ENCODE measurements at places on chromosomes 6 and 20.

DNA sequence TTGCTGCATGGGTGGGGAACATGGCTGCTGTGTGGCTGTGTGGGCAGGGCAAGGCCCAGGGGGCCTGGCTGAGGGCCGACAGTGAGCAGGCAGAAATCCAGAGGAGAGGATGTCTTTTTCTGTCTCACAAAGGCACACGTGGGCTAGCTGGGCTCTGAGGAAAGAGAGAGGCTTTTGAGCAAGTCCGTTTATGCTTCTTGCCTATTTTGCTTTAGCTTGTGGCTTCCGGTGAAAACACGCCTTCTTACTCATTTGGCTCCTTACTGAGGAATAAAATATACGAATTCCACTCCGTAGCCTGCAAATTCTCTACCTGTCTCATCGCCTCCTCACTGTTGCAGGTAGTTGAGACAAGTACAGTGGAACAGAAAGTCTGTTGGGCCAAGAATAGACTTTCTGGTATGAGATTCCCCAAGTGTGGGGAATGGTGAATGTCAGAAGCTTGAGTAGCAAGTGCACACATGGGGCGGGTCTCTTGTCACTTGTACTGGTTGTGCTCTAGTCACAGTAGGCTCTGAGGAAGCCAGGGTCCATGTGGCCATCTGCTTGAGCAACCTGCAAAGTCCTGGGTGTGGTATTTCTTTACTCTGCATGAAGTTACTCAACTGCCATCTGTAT lies 28.4 kb downstream of the WRNIP1 start:
- no peak for DNase-seq

DNA sequence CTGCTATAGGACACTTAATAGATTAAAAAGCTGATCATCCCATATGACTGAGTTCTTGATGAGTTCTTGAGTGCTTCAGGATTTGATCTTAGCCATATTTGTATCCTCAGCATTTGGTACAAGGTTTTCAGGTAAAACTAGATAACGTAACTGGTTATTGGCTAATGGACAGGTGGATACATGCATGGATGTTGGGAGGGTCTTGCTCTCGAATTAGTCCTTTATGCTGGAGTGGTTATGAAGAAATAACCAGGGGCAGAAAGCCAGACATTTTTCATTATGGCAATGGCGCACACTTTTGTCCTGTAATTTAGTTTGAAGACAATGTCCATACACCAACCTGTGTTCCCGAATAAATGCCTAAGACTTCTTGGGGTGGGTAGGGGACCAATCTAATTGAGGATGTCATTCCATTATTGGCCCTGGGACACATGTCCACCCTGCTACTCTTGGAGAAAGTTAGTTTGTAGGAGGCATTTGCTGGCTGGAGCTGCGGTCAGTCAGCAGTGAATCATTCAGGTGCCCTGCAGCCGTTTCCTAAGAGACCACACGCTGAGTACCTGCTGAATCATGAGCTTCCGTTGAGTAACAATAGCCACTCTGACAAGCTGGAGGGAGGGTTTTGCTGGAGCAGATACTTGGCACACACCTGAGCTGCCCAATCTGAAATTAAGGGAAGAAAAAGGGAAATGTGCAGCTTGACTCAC lies 194.4 kb downstream of the FOXA2 start:
- DNase-seq, result no peak

DNA sequence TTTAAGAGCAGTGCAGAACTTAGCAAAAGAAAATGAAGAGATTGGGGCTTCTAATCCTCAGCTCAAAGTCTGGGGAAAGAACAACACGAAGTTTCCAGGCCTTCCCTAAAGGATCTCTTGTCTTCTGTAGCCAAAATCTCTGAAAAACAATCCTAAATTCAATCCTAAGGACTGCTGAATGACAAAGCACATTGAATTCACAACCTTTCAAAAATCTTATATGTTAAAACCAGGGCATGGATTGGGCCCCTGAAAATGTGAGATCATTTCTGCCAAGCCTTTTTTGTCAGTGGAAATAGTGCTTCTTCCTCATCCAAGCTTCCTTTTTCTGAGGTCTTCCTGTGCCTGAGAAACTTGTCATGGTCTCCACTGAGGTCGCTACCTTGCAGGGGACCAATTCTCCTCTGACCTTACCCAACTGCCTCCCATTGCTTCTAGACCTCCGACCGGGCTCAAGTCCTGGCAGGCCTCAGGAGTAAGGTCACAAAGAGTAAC lies 126.2 kb upstream of the ARID1B start:
- DNase-seq, result no peak

GRCh38 chr6:3669916-3670315 lies 81.6 kb downstream of the PXDC1 start:
- no peak for DNase-seq

DNA sequence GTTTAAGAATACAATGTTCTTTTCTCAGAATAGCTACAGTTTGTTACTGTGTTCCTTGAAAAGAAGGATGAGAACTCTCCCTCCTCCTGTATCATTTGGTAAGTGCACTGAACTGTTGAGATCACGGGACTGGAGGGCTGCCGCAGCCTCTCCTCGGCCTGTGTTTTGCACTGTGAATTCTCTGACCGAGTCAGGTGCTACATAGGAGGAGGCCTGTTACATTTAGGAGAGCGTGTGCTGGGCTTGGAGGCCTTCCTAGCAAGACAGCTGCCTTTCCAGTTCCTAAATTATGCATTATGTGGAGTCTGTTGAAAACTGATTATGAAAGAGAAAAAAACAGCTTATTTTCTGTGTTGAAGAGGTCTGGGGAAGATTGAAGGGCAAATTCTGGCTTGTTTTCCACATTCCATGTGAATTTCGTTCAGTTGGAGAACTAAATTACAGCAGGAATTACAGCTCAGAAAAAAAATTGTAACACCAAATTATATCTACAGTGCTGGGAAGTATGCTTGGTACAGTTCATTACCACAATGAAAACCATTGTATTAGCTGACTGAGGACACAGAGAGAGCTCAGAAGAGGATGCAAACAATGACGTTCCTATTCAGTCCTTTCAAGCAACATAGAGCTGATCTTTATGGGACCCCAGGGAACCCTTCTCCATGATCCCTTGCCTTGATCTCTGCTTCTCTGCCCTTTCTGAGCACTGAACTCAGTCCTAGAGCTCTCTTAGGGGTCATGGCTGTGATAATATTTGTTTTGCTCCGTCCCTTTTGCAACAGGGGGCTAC lies 2.8 kb downstream of the TMC2 start:
- no peak for DNase-seq

DNA sequence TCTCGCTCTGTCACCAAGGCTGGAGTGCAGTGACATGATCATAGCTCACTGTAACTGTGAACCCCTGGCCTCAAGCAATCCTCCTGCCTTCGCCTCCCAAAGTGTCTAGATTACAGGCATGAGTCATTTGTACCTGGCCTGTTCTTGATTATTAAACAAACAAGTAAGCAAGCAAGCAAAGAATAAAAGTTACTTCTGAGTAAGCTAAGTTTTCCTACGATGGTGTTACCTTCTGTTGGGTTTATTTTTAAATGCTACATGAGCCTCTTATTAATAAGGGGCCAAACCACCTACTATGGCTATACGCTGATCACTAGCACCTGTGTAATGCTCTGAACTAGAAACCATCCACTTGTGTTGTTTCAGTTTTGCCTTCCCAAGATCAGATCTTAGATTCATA lies 50.8 kb downstream of the IL22RA2 start:
- DNase-seq, result no peak

- DNase-seq, result no peak
Observed at GRCh38 chr6:147166992-147167391, 37.2 kb upstream of the STXBP5 start.

- DNase-seq, result no peak
Observed at GRCh38 chr6:15313367-15313766, 67.5 kb downstream of the JARID2 start.

GRCh38 chr6:149268768-149269167 lies 48.7 kb upstream of the TAB2 start:
- no peak for DNase-seq

DNA sequence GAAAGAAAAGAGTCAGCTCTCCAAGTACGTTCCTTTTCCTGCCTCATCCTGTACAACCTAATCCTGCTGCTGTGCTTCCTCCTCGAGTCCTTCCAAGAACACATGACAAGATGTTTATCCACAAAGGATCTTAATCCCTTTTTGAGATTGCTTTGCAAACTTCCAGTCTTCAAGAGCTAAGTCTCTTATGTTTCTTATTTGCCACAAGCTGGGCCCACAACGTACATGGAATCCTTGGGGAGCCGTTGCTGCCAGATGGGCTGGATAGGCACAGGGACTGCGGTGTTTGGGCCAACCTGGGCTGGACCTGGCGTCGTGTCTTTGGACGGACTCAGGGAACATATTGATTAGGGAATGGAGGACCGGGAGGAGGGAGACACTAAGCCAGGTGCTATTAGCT lies 79.7 kb upstream of the AFDN start:
- DNase-seq, result peak; percentile 43

DNA sequence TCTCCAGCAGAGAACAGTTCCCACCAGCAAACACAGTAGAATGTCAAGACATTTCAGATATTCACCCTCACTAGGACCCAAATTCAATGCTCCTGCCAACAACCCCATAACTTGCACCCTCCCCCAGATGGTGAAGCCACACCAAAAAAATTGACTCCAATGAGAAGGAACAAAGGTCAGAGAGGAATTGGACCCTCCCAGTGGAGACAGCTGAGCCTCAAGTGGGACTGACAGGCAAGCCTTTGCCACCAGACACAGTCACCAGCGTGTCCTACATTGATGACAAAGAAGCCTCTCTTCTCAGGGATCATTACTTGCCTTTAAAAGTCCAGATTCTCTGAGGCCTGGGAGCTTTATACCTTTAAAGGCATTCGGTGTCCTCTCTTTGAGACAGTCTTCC lies 64.8 kb downstream of the HIVEP2 start:
- DNase-seq, result no peak

DNA sequence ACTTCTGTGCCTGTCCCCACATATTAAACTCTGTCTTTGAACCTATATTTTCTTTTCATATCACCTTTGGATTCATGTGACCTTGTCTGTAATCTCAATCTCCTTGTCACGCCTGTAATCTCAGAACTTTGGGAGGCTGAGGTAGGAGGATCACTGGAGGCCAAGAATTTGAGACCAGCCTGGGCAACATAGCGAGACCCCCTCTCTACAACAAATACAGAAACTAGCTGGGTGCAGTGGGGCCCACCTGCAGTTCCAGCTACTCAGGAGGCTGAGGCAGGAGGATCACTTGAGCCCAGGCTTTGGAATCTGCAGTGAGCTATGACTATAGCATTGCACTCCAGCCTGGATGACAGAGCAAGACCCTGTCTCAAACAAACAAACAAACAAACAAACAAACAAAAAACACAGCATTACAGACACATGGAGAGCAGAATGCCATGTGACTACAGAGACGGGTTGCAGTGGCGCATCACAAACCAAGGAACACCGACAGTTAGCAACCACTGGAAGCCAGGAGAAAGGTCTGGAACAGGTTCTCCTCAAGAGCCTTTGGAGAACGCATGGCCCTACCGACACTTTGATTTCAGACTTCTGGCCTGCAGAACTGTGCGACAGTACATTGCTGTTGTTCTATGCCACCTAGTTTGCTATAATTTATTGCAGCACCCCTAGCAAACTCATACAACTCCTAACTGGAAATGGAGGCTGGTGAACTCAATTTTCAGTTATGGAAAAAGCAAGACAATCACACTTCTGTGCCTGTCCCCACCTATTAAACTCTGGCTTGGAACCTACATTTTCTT lies 14.6 kb upstream of the TIAM2 start:
- no peak for DNase-seq

GRCh38 chr6:111069382-111070104 lies 17.8 kb upstream of the SLC16A10 start:
- DNase-seq, result no peak

GRCh38 chr20:38728191-38728781 lies 4.0 kb downstream of the SLC32A1 start:
- no peak for DNase-seq

DNA sequence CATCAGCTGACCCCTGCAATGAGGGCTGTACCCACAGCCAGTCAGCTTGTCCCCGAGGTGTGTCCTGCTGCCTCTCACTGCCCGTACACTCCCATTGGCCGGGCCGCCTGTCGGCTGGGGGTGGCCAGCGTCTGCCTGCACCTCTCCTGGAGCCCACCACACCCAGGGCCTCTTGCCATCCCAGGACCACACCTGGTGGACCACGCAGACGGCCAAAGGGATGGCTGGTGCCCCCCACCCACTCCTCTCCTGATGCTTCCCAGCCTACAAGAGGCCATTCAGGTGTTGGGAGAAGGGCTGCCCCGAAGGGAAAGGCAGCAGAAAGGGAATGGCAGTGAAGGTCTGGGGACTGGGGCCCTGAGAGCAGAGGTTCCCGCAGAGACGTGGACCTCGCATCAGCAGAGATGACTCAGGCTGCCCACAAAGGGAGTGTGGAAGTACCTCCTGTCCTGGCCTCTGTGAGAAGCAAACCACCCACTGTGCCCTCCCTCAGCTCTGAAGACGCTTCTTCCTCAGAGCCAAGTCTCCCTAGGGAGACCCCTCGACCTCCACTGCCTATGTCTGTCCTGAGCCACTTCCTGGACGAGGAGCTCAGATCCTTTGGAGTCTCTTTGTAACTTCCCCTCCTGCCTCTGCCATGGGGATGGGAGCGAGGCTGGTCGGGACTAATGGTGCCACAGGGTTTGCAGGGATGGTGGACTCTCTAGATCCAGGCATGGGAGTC lies 60.9 kb downstream of the PYGB start:
- no peak for DNase-seq

GRCh38 chr6:136771306-136771705 lies 21.0 kb downstream of the MAP3K5 start:
- DNase-seq, result no peak

DNA sequence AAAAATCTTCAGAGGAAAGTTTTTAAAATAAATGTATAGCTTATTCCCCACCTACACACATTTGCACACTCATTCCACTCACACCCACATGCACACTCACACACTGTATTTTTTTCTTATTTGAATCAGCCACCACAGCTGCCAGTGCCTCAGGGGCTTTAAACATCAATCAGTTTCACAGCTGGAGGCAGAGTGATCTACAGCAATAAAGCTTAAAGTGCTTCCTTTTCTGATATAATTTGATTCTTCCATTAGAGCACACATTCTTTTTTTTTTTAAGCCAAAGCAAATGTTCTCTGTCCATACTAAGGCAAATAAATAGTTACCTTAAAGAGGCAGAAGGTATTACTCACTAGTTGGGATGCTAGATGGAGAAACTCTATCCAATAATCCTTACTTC lies 498.8 kb upstream of the POU3F2 start:
- no peak for DNase-seq

GRCh38 chr6:1705630-1706029 lies 95.9 kb downstream of the FOXC1 start:
- no peak for DNase-seq
